Activated T-helper 1 cell treated with anti-CD3 and anti-CD28 coated beads, Interleukin-12 subunit alpha, Interleukin-12 subunit beta, Interleukin-2, Interleukin-4 antibody, amounts not matched to agents 30 ng/mL and 10 ng/mL and 1 ng/mL, durations not matched to agents 14 hours and 24 hours and 36 hours (primary cell): ENCODE measurements at places on chromosomes 6 and 20. TPM values are rescaled to one million over a fixed set of nuclear protein-coding genes. Genes with fewer than 3 reads are reported as not detected.

The GPSM3 gene
- 82.5 and 84.7 TPM in 2 replicates for total RNA-seq

The BCAS1 gene
- not detected in 2 replicates for total RNA-seq

The TPBG gene
- total RNA-seq = not detected in 2 replicates

The HCRTR2 gene
- not detected in 2 replicates for total RNA-seq

The PI3 gene
- total RNA-seq = not detected in 2 replicates

The SLC13A3 gene
- 0.24 TPM in 1 of 2 replicates, not detected in the other for total RNA-seq

The RAD21L1 gene
- total RNA-seq = not detected in 2 replicates

DNA sequence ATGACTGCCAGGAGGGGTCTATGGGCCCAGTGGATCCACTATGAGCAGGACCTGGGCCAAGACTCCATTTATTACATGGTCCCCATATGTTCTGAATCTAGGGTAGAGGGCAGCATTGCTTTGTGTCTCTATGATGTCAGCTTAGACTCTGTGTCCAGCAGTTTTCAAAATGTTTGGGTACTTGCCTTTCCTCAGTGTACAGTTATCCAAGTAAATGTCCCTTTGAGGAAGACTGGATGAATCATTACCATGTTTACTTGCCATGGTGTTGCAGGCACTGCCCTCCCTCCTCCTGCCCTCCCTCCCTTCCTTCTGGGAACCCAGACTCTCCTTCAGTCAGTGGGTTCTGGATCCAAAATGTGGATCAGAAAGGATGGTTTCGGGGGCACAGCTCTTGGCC is 108.6 kb downstream of the NRN1 start:
- no peak for DNase-seq

DNA sequence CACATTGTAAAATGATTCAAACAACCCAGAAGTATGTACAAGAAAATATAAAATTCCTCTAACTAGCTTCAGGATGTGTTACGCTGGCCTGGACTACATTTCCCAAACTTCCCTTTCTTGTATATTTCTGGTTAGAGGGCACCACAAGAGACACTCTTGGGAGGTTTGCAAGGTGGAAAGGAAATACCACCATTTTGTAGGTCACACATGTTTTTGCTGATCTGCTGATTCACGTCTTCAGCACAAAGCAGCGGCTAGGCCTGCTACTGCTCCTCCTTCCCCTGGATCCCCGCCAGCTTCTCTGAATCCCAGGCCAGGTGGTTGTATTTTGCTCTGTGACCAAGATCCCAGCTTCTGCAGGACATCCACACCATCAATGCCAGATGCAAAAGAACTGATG is 104.2 kb downstream of the AGPAT4 start:
- DNase-seq = no peak

DNA sequence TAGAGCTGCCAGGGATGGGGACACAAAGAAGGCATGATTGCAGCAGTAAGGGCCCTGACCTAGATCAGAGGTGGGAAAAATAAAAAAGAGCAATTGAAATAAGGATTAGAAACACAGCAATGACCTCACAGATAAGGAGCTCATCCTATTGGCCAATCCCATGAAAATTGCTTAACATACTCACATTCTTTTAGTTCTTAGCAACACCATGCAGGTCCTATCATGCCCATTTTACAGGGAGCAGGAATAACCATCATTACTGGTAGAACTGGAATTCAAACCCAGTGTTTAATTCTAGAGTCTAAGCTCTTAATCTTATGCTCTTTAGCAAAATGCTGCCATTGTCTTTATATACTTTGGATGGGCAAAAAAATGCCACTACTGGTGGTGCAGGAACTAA is 267.7 kb downstream of the RNF144B start:
- no peak for DNase-seq

DNA sequence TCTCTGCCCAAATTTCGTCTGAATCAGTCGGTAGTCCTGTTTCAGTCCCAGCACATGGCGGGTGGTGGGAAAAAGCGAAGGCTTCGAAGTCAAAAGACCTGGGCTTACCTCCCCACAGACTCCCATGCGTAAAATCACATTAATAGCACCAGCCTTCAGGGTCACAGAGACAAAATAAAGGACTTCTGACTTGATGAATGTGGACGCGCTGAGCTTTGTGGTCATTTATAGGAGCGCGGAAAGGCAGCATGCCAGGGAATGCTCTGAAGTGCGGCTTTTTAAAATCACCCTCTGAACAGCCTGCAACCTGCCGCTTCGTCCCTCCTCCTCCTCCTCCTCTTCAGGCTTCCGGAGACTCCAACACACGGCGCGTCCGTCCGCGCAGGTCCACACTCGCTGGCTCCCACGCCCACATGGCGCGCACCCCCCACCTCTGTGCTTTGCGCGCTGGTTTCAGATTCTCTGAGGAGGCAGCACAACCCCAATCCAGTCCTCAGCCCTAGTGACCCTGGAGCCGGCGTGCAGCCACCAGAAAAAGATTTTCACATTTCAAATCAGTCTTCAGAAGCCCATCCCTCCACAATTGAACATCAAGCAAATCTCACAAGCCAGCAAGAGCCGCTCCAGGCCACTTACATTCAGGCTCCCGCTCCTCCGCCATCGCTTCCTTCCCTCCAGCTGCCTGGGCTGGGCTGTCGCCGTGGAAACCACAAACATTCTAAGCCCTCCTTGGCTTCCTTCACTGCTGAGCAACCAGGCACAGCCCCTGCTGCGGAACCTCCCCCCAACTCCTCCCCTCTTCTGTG is at the start of gene C6orf118:
Gene C6orf118 (minus strand): TSS at position 680 of the 806 bp plus-strand sequence. CDS start 19 bp downstream, at position 661.
- no peak for DNase-seq

- no peak for DNase-seq
Measured at GRCh38 chr20:51860111-51860882, 58.0 kb upstream of the SALL4 start.

GRCh38 chr6:147742440-147742839 is 233.9 kb downstream of the SAMD5 start:
- DNase-seq = no peak

GRCh38 chr6:150670311-150670710 is 70.6 kb downstream of the PLEKHG1 start:
- DNase-seq = no peak

DNA sequence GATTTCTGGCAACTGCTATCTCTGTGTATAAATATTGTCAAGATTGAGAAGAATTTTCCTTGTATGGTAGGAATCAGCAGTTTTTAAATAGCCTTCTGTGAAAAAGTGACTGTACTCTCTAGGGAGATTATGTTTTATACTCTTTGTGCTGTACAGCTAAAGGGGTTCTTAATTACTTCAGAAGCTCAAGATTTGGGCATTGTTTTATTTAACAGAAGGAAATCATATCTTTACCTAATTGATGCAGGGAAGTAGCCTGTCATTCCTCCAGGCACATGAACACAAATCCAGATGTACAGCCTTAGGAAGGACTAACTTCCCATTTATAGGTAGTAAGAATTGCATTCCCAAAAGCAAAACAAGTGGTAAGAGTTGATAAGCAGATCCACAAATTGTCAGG is 1.3 kb downstream of the CALHM5 start:
- no peak for DNase-seq

GRCh38 chr6:135185483-135185882 is 4.4 kb downstream of the MYB start:
- DNase-seq = no peak

DNA sequence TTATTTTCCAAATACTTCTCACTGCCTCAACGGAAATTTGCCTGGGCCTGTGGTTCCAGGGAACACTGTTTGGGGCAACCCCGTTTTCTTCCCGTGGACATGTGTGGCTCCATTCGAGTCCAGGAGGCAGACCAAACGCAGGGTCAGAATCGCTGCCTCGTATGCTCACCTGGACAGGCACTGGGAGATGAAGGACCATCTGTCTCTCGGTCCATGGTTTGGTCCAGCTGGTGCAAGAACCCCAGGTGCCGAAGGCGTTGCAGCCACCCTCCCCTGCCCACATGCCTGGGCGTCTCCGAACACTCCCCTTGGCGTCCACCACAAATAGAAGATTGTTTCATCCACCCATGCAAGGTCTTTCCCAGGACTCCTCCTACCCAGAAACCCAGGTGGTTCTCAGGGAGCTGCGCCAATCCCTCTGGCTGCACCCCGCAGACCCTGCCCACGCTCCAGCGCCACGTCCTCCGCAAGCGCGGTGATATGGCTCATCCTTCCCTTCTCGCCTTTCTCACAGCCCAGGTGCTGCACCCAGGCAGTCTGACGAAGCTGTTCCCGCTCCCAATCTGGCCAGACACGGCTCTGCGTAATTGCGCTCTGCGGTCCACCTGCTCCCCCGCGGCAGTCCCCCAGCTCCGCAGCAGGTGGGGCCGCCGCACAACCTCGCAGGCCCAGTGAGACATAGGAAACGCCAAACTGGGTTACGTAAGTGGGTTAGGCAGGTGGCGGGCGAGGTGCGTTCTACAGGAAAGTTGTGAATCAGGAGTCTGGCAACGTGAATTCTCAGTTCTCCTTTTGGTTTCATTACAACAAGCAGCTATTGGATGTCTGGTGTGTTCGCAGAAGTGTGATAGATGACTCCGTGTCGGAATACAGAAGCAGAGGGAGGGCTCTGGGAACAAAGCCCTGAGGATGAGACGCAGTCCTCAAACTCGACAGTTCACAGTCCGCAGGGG is 146.2 kb upstream of the ECI2 start:
- no peak for DNase-seq

- no peak for DNase-seq
Measured at GRCh38 chr20:3692706-3693294, 11.0 kb upstream of the ADAM33 start.

DNA sequence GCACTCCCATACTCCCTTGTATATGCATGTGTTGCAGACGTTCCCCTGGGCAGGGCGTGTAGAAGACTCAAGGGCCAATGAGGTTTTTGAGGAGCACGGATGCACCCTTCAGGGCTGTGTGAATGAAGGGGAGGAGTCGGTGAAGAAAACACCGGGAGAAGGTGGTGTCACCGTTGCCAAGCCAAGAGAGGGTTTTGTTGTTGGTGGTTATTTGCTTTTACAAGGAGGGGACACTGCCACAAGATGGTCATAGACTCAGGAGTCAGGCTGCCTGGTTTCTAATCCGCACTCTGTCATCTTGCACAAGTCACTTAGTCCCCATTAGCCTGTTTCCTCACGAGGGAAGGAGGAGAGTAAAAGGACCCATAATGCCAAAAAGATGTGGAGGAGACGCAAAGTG is 124.0 kb downstream of the PXDC1 start:
- DNase-seq = no peak

GRCh38 chr6:112595841-112596240 is 248.7 kb downstream of the RFPL4B start:
- no peak for DNase-seq

DNA sequence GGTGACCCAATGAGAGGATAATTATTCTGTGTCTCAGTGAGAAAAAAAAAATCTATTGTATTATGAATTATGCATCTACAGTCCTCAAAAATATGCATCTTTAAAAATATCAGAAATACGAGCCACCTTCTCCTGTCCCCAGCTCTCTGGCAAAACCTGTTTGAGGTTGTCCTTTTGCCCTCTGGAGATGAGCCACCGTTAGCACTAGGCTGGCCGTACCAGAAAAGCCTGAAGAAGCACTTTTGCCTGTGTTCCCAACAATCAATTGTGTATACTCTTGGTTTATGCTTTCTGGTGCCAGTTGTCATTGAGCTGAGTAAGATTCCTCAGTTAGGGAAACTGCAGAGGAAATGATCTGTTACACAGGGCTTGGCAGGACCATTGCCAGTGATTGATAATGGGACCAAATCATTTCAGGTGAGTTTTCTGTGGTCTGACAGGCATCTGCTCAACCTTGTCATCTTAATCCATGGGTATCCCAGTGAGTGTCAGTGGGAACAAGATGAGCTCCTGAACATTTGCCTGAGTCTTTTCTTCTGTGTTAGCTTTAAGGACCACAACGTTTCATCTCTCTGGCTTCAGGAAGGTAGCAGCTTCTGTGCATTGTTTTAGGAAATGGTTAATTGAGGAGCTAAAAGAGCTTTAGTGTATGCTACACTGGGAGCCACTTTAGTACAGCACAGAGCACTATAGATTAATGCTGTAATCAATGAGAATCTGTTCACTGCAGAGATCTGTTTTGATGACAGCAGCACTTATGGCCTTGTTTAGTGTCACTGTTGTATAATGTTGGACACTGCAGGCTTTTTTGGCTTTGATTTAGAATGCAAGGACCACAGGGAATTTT is 330.1 kb downstream of the RIMS1 start:
- no peak for DNase-seq

DNA sequence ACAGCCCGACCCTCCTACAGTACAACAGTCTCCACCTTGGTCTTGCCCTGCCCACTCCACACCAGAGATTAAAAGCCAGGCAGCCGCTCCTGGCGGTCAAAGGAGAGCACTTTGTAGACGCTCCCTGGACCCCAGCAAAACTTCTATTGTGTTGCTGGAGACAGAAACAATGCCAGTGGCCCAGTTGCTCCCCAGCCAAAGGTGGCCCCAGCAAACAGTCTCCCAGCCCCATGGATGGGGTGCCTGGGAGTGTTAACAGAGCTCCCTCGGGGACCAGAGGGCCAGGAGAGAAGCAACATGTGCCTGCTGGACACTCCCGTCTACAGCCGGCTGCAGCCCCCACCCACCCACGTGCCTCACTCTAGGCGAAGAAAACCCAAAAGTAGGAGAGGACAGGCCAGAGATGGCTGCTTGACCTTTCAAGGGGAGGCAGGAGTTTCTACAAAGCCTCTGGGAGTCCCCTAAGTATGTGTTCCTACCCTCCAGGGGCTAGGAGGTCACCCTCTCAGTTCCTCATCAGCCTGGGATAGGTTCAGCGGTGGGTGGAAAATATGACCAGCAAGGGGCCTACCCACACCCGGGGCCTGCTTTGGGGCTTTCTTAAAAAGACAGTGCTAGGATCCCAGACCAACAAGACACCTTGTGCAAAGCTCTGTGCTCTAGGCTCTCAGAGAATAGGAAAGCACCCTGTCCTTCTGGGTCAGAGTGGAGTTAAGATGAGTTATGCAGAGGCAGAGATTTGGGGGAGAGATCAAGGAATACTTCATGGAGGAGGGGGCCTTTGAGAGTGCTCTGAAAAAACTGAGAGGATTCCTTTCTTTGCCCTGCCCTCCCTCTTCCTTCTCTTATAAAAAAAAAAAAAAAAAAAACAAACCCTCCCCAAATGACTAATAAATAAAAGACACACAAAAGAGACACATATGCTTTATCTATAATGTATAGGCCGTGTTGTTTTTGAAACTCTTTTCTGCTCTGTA is 19.0 kb upstream of the PREX1 start:
- no peak for DNase-seq

DNA sequence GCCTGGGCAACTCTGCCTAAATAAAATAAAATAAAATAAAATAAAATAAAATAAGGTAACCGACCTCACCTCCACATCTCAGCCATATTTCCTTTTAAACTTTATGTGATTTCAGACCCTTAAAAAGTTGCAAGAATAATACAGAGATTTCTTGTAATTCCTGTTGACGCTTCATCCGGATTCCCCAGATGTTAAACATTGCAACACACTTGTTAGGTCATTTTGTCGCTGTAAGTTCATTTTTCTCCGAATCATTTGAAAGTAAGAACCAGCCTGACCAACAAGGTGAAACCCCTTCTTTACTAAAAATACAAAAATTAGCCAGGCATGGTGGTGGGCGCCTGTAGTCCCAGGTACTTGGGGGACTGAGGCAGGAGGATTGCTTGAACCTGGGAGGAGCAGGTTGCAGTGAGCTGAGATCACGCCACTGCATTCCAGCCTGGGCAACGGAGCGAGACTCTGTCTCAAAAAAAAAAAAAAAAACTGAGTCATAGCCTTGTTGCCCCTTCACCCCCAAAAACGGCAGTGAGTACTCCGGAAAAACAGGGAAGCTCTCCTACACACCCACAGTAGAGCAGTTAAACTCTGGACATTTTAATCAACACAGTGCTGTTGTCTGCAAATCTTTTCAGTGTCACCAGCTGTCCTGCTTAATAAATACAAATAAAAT is 5.9 kb downstream of the PYGB start:
- DNase-seq = no peak
